GM12891 (cell line): ENCODE measurements at places on chromosomes 6 and 20.

DNA sequence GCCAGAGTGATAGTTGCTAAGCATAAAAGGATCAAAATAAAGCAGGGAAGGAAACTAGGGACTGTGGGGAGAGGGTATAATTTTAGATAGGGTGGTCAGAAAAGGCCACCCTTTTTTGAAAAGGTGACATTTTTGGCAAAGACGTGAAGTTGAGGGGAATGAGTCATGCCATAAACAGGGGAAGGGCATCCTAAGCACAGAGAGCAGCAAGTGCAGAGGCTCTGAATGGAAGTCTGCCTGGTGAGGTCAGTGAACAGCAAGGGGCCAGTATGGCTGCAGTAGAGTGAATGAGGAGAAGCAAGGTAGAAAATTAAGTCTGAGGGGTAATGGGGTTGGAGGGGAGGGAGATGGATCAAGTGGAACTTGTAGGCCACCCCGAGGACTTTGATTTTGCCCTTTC is 2.4 kb downstream of the KLC4 start:
- DNase-seq, result no peak

- no peak for DNase-seq
Measured at GRCh38 chr6:170208182-170208601, 82.7 kb downstream of the DLL1 start.

GRCh38 chr20:45337367-45338120 is 10.7 kb downstream of the SDC4 start:
- DNase-seq, result no peak

DNA sequence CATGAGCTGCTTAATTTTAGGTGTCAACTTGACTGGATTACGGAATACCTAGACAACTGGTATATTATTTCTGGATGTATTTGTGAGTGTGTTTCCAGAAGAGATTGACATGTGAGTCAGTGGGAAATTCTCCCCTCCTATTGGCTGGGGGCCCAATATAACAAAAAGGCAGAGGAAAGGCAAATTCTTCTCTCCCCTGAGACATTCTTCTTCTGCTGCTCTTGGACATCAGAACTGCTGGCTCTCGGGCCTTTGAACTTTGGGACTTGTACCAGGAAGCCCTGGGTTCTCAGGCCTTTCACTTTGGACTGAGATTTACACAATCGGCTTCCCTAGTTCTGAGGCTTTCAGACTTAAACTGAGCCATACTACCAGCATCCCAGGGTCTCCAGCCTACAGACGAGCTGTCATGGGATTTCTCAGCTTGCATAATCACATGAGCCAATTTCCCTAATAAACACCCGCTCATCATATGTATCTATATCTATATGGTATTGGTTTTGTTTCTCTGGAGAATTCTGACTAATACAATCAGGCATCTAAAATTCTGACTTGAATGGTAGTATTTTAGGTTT is 7.6 kb upstream of the BTN3A3 start:
- no peak for DNase-seq

DNA sequence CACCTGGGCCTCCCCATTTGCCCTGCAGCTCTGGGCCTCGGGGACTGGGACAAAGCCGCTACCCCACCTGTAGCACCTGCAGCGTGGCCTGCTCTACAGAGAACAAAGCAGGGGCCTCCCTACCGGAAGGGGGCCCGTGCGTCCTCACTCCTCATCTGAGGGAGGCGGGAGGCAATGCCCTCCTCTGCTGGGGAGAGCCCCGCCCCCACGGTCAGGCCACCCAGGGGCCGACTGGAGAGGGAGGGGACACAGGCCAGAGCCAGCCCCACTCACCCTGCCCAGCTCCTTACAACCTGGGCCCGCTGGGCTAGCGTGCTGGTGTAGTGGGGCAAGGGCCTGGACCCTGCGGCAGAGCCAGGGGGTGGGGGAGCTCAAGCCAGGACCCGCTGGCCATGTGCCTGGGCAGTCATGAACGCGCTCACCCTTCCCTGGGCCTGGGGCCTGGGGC is 8.0 kb downstream of the LAMA5 start:
- DNase-seq, result no peak

DNA sequence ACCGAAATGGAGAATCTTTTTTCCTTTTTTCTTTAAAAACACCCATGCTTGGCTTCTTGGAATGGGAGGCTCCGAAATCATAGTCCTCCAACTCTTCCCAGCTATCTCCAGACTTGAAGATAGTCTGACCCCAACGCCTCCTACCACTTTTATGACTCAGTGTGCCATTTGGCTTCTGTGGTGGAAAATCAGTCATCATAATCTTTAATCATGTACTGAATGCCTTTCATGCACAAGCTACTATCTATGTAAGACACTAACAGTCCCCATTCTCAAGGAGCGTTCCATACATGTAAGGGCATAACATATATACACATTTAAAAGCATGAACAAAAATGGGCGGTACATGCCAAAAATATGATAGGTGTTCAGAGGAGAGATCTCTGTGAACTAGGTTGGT is 44.1 kb downstream of the TMEM14B start:
- no peak for DNase-seq

DNA sequence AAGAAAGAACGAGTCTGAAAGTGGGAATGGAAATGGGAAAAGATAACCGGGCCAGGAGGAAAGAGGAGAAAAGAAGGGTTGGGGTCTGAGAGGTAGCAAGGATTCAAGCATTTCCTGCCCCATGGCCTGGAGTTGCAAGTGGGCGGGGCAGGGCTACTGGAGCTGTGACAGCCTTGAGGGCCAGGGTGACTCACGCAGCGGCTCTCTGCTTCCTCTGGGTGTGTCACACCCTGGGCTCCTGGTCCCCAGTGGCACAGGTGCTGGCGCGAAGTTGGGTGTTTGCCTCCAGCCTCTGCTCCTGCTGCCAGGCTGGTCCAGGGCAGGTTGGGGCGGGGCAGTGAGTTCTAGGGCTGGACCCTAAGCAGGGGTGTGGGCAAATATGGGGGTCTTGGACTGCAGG is 3.3 kb upstream of the ULBP3 start:
- no peak for DNase-seq
